ENCODE measurements at places on chromosomes 12 and 14. TPM values are rescaled to one million over a fixed set of nuclear protein-coding genes. Genes with fewer than 3 reads are reported as not detected.

GRCh38 chr12:56431288-56431687, 17.9 kb downstream of the TIMELESS start:
- DNase-seq, result no peak

- DNase-seq, result no peak
These were observed 99.5 kb downstream of the NTN4 start for GRCh38 chr12:95690861-95691635.

The NKX2-1 gene
- total RNA-seq, result 4.1 TPM

DNA sequence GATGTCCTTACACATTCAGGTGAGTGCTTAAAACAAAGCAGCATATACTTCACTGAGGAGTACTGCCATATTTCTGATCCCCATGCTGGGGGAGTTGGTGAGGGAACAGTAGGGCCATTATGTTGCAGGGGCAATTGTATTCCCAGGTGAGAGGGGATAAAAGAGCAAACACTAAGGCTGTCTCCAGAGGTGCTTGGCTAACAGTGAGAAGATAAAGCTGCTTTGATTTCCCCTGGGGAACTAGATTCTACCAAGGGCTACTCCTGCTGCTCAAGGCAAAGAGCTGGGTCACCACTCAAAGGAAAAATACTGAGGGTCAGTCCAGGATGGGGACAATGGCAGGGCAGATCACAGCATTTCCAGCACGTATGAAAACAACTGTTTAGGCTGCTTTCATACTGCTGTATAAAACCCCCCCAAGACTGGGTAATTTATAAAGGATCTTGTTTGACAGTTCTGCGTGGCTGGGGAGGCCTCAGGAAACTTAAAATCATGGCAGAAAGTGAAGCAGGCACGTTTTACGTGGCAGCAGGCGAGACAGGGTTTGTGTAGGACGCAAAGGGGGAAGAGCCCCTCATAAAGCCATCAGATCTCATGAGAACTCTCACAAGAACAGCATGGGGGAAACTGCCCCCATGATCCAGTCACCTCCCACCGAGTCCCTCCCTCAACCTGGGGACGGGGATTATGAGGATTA, 47.8 kb upstream of the OR5AU1 start:
- DNase-seq, result no peak

DNA sequence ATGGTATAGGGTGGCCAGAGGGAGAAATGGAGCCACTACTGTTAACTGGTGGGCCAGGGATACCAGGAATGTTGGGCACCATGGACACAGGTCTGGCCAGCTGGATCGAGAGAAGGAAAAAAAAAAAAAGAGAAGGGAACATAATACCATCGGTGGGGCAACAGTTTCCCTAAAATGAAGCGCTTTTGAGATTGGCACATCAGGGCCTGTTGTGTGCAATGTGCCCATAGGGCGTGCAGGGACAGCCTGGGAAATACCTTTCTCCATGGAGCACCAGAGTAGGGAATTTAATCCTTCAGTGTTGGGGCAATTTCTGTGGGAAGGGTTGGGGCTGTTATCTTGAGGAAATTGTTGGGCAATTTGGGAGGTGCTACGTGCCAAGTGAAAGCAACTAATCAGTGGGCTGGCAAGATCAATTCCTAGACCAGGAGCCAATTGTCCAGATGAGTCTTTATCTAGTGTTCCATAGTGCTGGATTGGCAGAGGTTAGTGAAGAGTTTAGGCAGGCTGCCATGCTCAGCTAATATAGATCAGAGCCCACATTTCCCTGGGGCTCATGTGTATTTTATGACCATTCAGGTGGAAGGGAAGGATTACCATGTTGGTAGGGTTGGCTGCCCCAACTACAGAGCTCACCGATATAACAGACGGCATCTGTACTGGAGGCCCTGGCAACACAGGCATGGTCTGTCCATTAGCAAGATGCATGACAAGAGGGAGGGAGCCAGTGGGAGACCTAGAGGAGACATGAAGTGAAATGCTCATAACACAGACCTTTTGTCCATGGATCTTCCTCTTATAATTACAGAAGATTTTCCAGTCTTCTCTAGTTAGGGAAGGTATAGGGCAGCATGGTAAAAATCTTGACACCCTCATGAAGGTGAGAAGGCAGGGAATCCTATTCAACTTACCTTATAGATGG, 25.5 kb upstream of the NPFF start:
- no peak for DNase-seq

- no peak for DNase-seq
These were observed 150.6 kb upstream of the HIF1A start for GRCh38 chr14:61544448-61545330.

DNA sequence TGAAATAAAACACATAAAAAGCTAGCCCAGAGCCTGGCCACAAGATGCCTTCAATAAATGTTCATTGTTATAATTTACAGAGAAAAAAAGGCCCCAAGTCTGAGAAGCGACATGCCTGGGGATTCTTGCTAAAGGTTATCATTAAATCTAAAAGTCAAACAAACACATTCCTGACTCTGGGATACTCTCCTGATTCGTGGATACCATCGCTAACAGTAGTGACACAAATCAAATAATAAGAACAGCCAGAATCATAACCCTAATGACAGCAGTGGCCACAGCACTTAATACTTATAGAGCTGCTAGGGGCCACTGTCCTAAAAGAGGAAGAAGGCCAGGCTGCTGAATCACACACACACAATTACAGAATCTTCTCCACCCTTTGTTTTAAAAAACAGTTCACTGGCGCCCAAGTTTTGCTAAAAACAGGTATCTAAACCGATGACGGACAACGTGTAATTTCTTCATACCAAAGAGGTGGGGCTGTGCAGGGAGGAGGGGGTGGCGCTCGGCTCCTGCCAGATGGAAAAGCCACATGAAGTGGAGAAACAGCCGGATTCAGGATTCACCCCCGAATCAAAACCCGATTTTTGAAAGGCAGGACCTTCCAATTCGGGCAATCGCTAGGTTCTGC, 1.2 kb downstream of the CLIP1 start:
- DNase-seq, result peak; percentile 66

DNA sequence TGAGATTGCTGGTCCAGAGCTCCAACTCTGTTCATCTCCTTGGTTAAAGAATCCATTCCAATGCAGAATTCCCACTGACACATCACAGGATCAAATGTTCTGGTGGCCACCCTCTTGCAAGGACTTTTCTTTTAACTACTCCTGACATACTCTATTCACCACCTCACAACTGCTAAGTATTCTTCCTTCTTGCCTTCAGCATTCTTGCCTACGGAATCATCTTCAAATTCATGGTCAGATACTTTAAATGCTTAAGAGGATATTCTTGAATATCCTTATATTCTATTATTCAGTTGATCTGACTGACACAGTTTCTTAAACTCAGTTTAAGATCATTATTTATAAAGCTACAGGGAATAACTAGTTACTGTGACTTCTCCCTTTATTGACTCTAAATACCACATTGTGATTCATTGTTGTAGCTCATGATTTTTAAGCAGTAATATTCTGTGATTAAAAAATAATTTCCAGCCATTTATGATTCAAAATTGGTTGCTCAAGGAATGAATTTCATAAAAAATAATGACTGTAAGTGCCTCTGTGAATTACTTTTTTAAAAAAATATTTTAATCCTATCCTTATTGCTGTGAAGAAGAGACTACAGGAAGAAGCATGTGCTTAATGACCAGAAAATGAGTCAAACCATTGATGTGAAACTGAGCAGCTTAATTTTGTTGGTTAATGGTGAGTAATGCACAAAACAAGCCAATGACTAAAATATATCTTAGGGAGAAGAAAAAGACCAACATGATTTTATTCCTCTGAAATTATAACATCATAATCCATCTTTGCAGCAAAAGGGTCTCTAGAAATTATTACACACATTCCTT, 207.1 kb downstream of the PIK3C2G start:
- peak; percentile 94 for DNase-seq

DNA sequence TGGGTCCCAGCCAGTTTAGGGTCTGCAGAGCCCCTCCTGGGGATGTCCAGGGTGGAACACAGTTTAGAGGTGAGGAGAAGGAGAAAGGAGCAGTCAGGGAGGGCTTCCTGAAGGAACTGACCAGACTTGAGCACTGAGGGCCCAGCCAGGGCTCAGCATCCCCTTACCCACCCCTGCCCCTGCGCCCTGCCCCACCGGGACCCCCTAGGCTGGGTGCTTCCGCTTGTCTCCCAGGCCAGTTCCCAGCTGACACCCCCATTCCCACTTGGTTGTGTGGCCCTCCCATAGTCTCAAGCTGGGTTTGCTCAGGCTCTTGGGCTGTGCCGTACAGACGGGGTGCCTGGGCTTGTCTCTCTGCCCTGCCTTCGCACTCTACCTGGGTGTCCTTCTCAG, 26.3 kb upstream of the KIF26A start:
- DNase-seq, result no peak

The AREL1 gene
- total RNA-seq, result 19.6 TPM

GRCh38 chr14:100096656-100097055, 31.4 kb downstream of the EVL start:
- DNase-seq, result peak; percentile 90

The C3AR1 gene
- total RNA-seq, result not detected

- no peak for DNase-seq
These were observed 5.4 kb upstream of the KRT72 start for GRCh38 chr12:52606581-52607218.

The SERPINA6 gene
- not detected for total RNA-seq

- DNase-seq, result peak; percentile 82
These were observed 219.6 kb downstream of the CCDC91 start for GRCh38 chr12:28409892-28410291.

- no peak for DNase-seq
These were observed 358.5 kb downstream of the TMEM121 start for GRCh38 chr14:105884808-105885281.

The TAMALIN gene
- total RNA-seq, result under 0.01 TPM

- DNase-seq, result no peak
These were observed 8.6 kb upstream of the YY1 start for GRCh38 chr14:100230361-100230760.

DNA sequence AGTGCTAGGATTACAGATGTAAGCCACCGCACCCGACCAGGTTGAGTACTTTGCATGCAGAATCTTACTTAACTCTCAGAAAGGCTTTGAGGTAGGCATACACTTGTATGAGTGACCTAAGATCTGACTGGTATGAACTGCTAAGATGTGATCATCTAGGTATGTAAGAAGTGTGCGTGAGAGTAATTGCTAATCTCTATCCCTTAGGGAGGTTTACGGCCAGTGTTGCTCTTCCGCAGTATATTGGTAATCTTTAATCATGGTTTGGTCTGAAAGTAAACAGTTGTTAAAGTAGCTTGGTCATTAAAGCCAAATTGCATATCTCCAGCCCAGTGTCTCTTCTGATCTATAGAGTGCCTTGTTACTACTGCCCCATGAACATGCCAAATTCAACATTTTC, 7.8 kb downstream of the UNG start:
- no peak for DNase-seq

DNA sequence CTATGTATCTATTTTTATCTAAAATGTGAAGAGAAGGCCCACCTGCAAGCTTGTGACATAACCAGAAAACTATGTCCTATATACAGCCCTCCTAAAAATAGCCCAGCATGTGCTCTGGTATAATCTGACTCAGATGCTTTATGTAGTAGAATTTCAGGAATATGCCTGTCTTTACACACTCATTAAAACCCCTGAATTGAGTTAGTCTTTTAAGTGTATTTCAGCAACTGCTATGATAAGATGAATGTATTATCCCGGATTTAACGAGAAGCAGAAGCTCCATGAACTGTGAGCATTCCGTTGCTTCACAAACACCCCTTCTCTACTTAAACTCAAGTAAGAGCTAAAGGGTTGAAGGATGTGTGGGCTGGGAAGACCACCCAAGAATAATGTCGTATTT, 89.9 kb upstream of the PRICKLE1 start:
- DNase-seq, result peak; percentile 27

Measured in bronchial epithelial cell (primary cell).